ENCODE measurements at places on chromosomes 5 and 9.

DNA sequence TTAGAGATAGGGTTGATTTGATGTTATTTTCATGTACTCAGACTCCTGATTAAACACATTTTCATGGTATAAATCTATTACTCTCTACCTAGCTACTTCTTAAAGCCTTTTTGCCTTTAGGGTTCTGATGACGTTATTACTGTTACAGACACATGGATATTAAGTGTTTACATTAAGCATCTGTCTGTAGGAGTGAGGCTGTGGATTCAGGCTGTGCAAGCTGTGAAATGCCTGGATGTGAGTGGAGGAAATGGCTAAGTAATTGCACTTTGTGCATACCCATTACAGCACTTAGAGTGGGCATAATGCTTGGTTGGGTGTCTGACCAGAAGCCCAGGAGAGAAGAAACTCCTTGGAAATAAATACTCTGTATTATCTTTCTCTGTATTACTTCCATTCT, 186.8 kb downstream of the SNX18 start:
- no peak for DNase-seq

GRCh38 chr5:169637085-169637548, at the start of gene DOCK2:
TSS of gene DOCK2 (plus strand) at chr5:169637275. CDS start at chr5:169637327, 52 bp downstream.
- DNase-seq: peak; percentile 95

GRCh38 chr9:70639853-70640814, 225.7 kb upstream of the KLF9 start:
- DNase-seq: peak; percentile 76

- no peak for DNase-seq
Measured at GRCh38 chr5:109936996-109937395, 247.3 kb downstream of the MAN2A1 start.

GRCh38 chr5:54956922-54957321, 28.5 kb downstream of the ESM1 start:
- DNase-seq: no peak

DNA sequence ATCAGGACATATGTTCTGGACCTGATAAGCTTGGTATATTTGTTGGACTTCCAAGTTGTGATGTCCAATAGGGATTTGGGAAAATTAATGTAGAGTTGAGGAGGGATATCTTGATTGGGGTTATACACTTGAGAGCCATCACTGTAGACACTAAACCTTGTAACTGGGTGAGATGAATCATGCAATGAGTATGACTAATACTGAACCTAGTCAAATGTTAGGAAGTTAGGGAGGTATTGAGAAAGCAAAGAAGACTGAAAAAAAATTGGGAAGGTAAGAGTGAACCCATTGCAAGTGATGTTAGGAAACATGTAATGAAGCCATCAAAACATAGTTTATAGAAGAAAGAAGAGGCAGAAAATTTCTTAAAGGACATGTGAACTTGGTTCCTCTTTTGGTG, 668.4 kb upstream of the CDH9 start:
- DNase-seq: no peak

DNA sequence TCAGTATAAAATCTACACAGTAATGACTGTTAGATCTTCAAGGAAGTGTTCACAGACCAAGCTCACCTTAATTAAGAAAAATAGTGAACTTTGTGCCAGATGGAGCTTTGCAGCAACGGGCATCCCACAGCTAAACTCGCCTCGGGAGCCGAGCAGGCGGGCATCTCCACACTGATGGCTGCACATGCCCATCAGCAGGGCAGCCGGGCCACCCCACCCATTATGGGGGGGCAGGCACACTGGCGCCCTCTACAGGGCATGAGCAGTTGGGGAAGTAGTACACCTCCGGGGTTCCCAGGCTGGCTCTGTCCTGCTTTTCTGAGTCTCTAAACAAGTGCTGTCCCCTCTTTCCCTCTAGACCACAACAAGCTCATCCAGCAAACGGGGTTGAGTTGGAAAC, 21.6 kb downstream of the ANKS6 start:
- DNase-seq: peak; percentile 59

DNA sequence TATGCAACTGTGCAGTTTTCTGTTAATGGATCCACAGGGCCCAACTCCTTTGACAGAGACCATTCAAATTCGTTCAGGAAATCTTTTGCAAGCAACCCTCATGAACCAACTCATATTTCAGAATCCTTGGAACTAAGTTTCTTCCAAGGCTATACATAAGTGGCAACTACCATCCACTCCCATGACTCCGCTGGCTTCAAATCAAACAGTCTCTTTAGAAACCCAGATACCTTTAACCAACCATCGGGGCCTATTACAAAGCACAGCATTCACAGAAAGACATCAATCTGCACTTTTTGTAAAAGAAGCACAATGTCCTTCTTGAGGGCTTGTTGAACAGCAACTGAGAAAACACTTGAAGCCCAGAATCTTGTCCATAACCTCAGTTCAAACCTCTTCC, 526.9 kb downstream of the DTWD2 start:
- DNase-seq: no peak

DNA sequence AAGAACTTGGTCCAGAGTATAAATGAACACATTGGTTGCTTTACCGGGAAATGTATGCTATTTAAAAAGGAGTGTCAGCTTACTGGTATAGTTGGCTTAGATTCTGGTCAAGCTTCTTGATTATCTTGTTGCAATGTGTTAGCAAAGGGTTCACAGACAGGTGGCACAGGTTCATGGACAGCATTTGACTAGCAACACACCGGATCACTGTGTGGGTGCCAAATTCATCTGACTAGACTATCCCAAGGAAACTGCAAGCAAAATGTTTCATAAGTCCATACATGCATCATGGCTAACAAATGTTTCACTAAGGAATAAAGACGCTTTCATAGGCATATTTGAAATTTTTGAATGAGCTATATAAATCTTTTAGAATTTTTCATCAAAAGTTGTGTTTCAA, 274.1 kb downstream of the PLK2 start:
- no peak for DNase-seq

GRCh38 chr5:59746241-59746765, 147.2 kb downstream of the PDE4D start:
- no peak for DNase-seq
